ENCODE measurements at places on chromosomes 7 and 10.

GRCh38 chr7:138587485-138587884 is 113.7 kb downstream of the SVOPL start:
- peaks cover 24% of the 10 kb centered on the region for H3K36me3 ChIP-seq
- no peak overlapping the region for H3K4me3 ChIP-seq
- H3K27me3 ChIP-seq = no peaks in the 10 kb centered on the region
- no peak overlapping the region for H3K27ac ChIP-seq
- no peak for DNase-seq

GRCh38 chr7:28856656-28857055 is 101.5 kb downstream of the TRIL start:
- no peaks in the 10 kb centered on the region for H3K36me3 ChIP-seq
- peaks cover 10% of the 10 kb centered on the region for H3K4me1 ChIP-seq
- no peak overlapping the region for H3K27ac ChIP-seq
- H3K4me3 ChIP-seq = no peak overlapping the region
- no peak for DNase-seq

GRCh38 chr7:106865130-106866041 is at the start of gene PIK3CG:
Gene PIK3CG (plus strand): TSS chr7:106865282. CDS start chr7:106867562, 2,280 bp downstream.
- peak within 1 kb of the TSS; percentile 39 for H3K27ac ChIP-seq
- DNase-seq = no peak
- H3K4me1 ChIP-seq = peaks cover 19% of the 10 kb centered on the region
- peak within 1 kb of the TSS; percentile 40 for H3K4me3 ChIP-seq

- no peak overlapping the region for H3K27ac ChIP-seq
- no peak overlapping the region for H3K4me3 ChIP-seq
- H3K4me1 ChIP-seq = peaks cover 3% of the 10 kb centered on the region
- DNase-seq = no peak
- H3K36me3 ChIP-seq = no peaks in the 10 kb centered on the region
These were observed 83.6 kb downstream of the KCNMA1 start for GRCh38 chr10:77553966-77554365.

DNA sequence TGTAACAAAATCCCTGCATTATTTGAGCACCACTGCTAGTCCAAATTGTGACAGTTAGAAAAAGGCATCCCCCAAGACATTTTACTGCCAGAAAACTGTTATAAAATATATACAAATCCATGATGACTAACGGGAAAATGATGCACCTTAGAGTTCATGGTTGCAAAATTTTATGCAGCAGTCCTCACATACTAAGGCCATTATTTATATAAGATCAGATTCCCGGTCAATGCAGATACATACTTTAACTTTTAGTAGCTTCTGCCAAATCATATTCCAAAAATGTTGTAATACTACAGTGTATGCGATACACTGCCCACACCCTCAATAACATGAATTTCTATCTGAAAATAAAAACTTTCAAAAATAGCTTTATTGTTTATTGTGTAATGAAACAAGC is 239.9 kb upstream of the ZNF32 start:
- H3K4me1 ChIP-seq = no peaks in the 10 kb centered on the region
- H3K4me3 ChIP-seq = no peak overlapping the region
- no peaks in the 10 kb centered on the region for H3K27me3 ChIP-seq
- no peak for DNase-seq
- no peaks in the 10 kb centered on the region for H3K36me3 ChIP-seq
- H3K27ac ChIP-seq = no peak overlapping the region

DNA sequence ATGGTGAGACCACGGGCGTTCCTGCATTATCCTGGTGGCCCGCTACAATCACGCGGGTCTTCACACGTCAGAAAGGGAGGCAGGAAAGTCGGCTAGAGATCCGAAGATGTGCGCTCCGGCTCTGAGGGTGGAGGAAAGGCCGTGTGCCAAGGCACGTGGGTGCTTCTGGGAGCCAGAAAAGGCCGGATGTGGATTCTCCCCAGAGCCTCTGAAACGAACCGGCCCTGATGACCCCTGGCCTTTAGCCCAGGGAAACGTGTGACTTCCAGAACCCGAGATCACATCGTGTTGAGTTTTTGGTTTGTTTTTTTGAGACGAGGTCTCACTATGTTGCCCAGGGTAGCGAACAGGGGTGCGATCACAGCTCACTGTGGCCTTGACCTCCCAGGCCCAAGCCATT is 244.2 kb downstream of the ELFN1 start:
- no peaks in the 10 kb centered on the region for H3K27me3 ChIP-seq
- DNase-seq = no peak
- H3K27ac ChIP-seq = no peak overlapping the region
- peaks cover 36% of the 10 kb centered on the region for H3K4me1 ChIP-seq

DNA sequence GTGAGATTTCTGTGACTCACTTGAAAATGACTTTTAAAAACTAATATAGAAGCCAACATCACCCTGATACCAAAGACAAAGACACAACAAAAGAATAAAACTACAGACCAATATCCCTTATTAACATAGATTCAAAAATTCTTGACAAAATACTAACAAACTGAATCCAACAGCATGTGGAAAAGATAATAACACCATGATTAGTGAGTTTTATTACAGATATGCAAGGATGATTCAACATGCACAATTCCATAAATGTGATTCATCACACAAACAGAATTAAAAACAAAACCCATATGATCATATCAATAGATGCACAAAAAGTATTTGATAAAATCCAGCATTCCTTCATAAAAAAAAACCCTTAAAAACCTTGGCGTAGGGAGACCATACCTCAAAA is 6.5 kb downstream of the MGAM start:
- H3K4me1 ChIP-seq = no peaks in the 10 kb centered on the region
- no peak for DNase-seq
- no peak overlapping the region for H3K27ac ChIP-seq
- H3K4me3 ChIP-seq = no peak overlapping the region

GRCh38 chr7:82906502-82906901 is 256.2 kb downstream of the PCLO start:
- no peak overlapping the region for H3K4me3 ChIP-seq
- no peak for DNase-seq
- H3K36me3 ChIP-seq = no peaks in the 10 kb centered on the region
- no peak overlapping the region for H3K27ac ChIP-seq
- no peaks in the 10 kb centered on the region for H3K4me1 ChIP-seq

DNA sequence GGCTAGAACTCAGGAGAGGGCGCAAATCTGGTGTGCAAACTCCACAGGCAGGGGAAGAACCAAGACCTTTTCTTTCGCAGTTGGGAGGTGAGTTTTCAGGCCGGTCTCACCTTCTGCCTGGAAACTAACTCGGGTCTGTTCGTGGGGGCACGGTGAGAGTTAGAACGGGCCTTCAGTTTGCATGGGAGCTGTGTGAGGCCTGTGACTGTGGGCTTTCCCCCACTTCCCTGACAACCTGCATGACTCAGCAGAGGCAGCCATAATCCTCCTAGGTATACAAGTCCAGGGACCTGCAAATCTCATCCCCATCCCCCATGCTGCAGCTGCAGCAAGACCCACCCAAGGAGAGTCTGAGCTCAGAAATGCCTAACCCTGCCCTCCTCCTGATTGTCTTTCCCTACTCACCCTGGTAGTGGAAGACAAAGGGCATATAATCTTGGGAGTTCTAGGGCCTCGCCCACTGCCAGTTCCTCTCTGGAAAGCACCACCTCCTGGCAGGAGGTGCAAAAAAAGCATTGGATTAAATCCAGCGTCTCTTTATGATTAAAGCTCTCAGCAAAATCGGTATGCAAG is 194.9 kb upstream of the ETV1 start:
- no peaks in the 10 kb centered on the region for H3K36me3 ChIP-seq
- H3K4me1 ChIP-seq = no peaks in the 10 kb centered on the region
- no peaks in the 10 kb centered on the region for H3K27me3 ChIP-seq
- no peak overlapping the region for H3K4me3 ChIP-seq
- no peak for DNase-seq

DNA sequence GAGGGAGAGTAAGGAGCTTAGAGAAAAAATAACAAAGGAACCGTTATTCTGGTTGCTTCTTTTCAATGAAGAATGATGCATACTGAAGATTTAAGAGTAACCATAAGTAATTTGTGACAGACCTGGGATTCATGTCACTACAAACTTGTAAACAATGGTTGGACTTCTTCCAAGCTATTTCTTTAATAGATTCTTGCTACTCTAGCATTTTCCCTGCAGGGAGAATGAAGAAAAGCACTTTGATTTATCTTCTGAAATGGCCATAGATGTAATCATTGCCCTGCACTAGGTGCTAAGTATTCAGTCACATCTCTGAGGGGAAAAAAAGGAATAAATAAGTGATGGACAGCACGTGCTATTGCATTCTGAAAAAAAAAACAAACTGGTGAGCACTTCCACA is 606.6 kb upstream of the LRRN3 start:
- no peak overlapping the region for H3K4me3 ChIP-seq
- no peaks in the 10 kb centered on the region for H3K27me3 ChIP-seq
- no peak for DNase-seq
- H3K36me3 ChIP-seq = no peaks in the 10 kb centered on the region

DNA sequence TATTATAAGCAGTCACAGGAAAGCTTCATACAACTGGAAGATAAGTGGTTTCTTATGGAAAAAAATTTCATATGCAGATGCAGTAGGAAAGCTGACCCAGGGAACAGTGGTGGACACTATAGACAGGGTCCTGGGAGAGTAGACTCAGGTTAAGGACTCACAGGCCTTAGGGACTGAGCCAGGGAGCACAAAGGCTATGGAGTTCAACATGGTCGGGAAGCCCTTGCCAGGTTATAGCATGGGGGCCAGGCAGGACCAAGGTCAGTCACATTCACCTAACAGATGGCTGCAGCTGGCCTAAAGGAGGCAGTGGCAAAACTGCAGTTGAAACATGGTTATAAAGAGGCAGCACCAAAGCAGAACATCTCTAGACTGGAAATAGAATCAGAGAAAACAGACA is 54.9 kb upstream of the UNC5B start:
- H3K4me3 ChIP-seq = no peak overlapping the region
- no peaks in the 10 kb centered on the region for H3K27me3 ChIP-seq
- DNase-seq = no peak

- H3K4me3 ChIP-seq = no peak overlapping the region
- no peak for DNase-seq
- no peaks in the 10 kb centered on the region for H3K27me3 ChIP-seq
- peak overlapping the region; percentile 72 for H3K27ac ChIP-seq
These were observed 35.2 kb downstream of the CYP17A1 start for GRCh38 chr10:102801978-102802377.

DNA sequence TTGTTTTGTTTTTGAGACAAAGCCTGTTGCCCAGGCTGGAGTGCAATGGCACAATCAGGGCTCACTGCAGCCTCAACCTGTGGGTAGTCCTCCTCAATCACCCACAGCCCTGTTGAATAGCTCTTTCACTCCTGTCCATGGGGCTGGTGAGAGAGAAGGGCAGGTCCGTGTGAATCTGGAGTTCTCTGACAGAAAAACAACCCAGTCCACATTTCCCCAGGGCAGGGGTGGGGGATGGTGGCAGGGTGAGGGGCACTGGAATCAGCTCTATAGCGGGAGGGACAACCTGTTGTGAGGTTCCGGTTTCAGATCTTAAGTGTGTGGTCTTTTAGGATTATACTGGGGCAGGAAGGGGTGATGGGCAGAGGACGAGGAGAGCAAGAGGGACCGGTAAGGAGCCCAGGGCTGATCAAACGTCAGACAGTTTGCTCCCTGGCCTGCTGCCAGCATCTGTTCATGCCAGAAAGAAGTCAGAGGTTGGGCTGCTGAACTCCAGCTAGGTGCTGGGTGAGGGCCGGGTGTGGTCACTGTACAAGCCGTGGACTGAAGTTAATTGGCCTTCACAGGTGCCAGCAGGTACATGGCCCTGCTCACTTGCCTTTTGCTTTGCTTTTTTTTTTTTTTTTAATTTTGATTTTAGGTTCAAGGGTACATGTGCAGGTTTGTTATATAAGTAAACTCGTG is 33.2 kb upstream of the MKRN1 start:
- H3K36me3 ChIP-seq = no peaks in the 10 kb centered on the region
- no peak overlapping the region for H3K4me3 ChIP-seq
- DNase-seq = no peak
- no peak overlapping the region for H3K27ac ChIP-seq
- no peaks in the 10 kb centered on the region for H3K27me3 ChIP-seq
- no peaks in the 10 kb centered on the region for H3K4me1 ChIP-seq

DNA sequence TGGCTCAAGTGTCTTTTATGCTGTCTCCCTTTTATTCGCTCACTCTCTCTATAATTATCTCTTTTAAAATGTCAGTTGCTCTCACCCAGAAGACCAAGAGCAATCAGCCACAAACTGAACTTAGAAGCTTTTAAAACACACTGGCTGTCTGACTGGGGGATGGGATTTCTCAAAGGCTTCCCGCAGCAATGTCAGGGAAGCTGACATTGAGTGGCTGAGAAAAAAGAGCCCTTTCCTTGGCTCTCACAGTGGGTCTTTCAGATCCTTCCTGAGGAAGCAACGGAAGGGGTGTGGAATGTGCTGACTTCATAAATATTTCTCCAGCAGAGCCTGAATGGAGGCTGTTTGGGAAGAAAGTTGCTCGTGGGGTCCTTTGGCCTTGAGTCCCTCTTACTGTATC is 445.7 kb upstream of the C7orf33 start:
- H3K4me1 ChIP-seq = no peaks in the 10 kb centered on the region
- H3K4me3 ChIP-seq = no peak overlapping the region
- H3K36me3 ChIP-seq = no peaks in the 10 kb centered on the region
- H3K27me3 ChIP-seq = peaks cover 2% of the 10 kb centered on the region
- no peak for DNase-seq
- no peak overlapping the region for H3K27ac ChIP-seq

DNA sequence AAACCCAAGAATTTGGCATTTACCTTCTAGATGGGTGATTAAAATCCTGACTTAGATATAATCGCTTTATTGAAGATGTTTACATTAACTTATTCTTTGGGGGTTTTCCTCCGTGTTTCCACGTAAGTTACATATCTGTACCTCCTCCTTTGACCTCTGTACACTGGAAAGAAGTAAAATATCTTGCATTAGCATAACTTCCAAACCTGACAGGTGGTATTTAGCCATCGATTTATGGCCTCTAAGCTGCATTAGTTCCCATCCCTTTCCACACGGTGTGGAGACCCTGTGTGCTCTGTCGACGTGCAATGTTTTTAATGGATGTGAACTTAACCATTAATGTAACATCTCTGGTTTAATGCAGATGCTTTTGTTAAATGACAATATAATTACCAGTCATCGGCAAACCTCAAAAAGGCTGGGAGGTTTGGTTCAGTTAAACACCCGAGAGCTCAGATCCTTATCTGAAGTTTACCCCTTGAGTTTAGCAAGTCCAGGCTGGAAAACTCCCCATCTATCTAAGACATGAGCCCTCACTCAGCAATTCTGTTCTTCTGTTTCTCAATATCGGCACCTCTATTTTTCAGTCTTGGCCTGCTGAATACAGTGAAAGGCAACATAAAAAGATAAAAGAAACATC is 295.2 kb downstream of the GATA3 start:
- H3K27ac ChIP-seq = no peak overlapping the region
- no peaks in the 10 kb centered on the region for H3K27me3 ChIP-seq
- H3K36me3 ChIP-seq = no peaks in the 10 kb centered on the region
- H3K4me3 ChIP-seq = no peak overlapping the region
- DNase-seq = no peak

DNA sequence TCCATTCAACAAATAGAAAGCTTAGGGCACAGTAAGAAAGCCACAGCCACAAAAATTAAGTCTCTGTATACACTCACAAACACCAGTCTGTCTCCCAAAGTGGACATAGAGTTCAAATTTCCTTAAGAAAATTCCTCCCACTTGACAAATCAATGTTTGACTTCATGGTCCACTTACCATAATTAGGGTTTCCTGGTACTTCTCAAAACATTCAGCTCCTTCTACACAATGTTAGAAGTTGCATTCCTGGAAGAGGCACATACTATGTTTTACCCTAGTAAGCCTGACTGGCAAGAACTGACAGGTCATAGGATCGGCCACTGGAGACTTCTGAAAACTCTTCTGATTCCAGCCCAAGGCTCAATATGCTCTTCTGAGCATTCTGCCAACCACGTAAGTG is 70.5 kb downstream of the CPXM2 start:
- no peaks in the 10 kb centered on the region for H3K27me3 ChIP-seq
- no peaks in the 10 kb centered on the region for H3K36me3 ChIP-seq
- no peak overlapping the region for H3K4me3 ChIP-seq
